Left ventricle myocardium inferior (tissue), 1 donor: ENCODE measurements at places on chromosomes 16 and 17.

DNA sequence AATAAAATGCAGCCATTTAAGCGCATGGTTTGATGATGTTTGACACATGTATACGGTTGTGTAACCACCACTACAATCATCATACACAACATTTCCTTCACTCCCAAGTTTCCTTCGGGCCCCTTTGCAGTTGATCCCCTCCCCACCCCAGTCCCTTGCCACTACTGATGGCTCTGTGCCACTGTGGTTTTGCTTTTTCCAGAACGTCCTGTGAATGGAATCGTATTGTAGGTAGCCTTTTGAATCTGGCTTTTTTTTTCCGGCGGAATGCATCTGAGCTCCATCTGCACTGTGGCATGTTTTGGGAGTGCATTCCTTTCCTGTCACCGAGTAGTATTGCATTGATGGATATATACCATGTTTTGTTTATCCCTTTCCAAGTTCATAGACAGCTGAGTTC lies 15.1 kb upstream of the MAP2K3 start:
- no peak for DNase-seq

- no peak for DNase-seq
These were observed 4.3 kb downstream of the CANT1 start for GRCh38 chr17:79005063-79005861.

DNA sequence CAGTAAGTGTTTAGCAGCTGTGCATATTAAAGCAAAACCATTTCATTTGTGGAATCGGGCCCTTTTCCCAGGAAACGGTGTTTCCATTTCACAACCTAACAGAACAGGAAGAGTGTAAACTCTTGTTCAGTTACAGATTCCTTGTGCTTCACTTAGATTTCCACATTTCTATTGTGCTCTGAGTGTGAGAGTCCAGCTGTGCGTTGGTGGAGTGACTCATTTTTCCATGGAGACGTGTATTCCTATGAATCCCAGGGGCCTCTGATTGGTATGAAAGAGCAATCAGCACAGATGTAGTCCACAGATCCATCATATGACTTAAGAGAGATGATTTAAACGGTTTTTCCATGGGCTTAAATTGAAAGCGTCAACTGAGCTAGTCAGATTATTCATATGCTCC lies 13.3 kb upstream of the CAVIN1 start:
- no peak for DNase-seq

DNA sequence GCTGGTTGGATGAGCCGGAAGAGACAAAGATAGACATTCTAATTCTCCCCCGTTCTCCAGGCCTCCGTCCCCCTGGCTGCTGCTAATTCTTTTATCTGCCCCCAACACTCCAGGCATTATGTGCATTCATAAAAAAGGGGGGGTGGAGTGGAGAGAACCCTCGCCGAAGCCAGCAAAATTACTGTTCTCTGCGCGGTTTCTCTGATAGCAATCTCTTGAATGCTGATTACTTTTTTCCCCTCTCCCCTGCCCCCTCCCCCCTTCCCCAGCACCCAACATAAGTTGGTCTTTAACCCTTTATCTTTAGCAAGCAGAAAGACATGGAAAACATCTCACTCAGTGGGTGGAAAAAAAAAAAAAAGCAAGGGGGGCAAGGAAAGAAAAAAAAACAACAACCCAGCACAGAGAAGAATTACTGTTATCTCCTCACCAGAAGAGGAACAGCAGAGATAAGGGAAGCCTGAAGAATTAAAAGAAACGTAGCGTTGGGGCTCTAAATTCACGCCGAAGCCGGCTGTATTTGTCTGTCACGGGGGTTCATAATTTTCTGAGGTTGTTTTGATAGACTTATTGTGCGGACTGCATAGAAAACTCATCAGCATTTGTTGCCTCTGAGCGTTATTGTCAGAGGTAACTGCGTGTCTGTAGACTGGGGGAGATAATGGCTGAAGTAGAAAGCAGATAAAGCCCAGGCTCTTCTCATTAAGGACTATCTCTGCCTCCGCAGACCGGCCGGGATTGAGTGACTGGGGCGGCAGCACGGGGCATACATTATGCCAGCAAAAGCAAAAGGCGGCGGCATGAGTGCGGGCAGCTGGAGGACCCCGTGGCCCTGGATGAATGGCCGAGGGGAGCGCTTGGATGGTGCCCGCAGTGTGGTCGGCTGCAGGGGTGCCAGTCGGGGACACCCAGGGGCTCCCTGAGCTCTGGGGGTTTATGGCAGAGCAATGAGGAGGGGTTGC lies 126.9 kb downstream of the MRM1 start:
- DNase-seq, result no peak

DNA sequence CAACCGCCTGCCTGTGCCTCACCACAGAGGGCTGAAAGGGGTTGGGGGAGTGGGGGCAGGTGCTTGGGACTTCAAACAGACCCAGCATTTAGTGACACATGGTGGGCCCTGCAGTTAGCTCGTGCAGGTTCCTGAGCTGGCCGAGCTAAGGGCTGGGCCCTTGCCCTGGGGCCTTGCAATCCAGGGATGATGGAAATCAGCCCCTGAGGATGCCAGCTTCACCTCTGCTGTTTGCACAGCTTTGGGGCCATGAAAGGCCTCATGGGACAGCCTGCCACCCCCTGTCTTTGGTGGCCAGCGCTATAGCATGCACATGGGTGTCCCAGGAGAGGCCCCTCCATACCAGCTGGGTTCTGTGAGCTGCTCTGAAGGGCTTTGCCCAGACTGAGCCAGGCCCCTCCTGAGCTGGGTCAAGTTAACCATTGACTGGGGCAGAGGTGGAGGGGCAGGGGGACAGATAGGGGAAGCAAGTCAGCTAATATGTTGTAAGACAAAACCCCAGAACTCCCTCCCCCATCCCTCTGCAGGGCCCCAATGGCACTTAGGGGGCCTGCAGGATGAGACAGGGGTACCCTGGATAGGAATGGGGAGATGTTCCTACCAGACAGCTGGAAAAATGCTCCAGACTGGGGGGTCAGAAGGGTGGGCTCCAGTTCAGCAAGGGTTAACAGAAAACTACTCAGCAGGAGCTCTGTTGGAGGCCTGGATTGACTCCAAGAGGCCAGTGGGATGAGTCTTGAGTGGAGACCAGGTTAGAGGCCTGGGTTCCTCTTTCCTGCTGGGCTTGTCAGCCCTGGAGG lies 692 bp downstream of the PRR15L start:
- DNase-seq, result no peak

GRCh38 chr16:78022347-78023060 lies at the start of gene CLEC3A:
Gene CLEC3A (plus strand): TSS chr16:78022548. CDS start chr16:78022627, 79 bp downstream.
- no peak for DNase-seq

DNA sequence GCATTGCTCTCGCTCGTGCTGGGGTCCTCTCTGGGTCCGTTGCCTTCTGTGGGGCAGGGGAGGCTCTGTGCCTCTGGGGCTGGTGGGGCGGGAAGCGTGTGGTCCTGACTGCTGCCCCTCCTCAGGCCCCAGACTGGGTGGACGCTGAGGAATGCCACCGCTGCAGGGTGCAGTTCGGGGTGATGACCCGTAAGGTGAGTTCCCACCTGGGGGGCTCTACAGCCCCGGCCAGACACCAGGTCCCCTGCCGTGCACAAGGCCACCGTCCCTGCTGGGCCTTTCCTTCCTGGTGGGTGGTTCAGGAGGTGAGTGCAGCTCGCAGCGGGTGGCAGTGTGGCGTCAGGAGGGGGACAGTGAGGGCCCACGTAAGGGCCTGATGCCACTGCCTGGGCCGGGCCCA lies 6.7 kb downstream of the HGS start:
- no peak for DNase-seq

GRCh38 chr17:54883939-54884338 lies 16.7 kb upstream of the TOM1L1 start:
- no peak for DNase-seq
